ENCODE measurements at places on chromosomes 11 and 22. TPM values are rescaled to one million over a fixed set of nuclear protein-coding genes. Genes with fewer than 3 reads are reported as not detected.

The RBM14 gene
- 71.8 TPM for total RNA-seq

The FGF4 gene
- total RNA-seq = not detected

The RFPL2 gene
- 0.30 TPM for total RNA-seq

The THY1 gene
- total RNA-seq = 12.7 TPM

The CEP126 gene
- 3.5 TPM for total RNA-seq

The CARD18 gene
- not detected for total RNA-seq

The HIKESHI gene
- 37.6 TPM for total RNA-seq

The OR5P2 gene
- total RNA-seq = not detected

The LAYN gene
- total RNA-seq = 5.0 TPM
